Fibroblast of skin of right quadriceps (primary cell): ENCODE measurements at places on chromosomes 11 and 22.
A peak's percentile ranks its signal among the peaks of the same experiment; 100 is the strongest.

GRCh38 chr11:59770319-59770718 is 15.1 kb downstream of the STX3 start:
- DNase-seq: no peak

GRCh38 chr11:108734283-108734682 is 69.4 kb downstream of the DDX10 start:
- peak; percentile 40 for DNase-seq

- no peak for DNase-seq
Observed at GRCh38 chr11:61853698-61854169, 25.6 kb downstream of the FADS2 start.

DNA sequence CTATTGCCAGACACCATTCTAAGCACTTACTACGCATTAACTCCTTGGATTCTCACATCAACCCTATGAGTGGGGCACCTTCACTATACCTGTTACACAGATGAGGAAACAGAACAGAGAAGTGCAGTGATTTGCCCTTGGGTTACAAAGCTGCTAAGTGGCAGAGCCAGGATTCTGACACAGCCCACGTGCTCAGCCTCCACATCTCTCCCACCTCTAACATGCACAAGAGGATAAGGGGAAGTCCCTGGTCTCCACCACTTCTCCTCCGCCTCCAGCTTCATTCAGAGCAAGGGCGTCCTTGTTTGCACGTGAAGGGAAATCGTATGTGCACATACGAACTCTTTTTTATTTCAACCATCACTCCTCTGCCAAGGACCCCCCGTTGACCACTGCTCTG is 53.7 kb downstream of the CDON start:
- no peak for DNase-seq

GRCh38 chr11:78815831-78816230 is 241.2 kb upstream of the NARS2 start:
- DNase-seq: no peak
